ENCODE measurements at places on chromosomes 1 and 21.
A peak's percentile ranks its signal among the peaks of the same experiment; 100 is the strongest.

DNA sequence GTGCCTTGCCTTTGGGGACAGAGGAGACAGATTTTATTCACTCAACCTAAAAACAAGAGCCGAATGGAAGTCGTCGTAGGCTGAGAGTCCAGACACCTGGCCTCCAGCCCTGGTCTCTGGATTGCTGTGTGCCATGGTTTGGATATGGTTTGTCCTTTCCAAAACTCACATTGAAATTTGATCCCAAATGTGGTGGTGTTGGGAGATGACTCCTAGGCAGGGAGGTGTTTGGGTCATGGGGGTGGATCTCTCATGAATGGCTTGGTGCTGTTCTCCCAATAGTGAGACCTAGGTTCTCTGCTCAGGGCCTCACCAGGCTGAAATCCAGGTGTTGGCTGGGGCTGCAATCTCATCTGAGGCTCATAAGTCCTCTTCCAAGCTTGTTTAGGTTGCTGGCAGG, 75.5 kb downstream of the FOXD2 start:
- DNase-seq = no peak

DNA sequence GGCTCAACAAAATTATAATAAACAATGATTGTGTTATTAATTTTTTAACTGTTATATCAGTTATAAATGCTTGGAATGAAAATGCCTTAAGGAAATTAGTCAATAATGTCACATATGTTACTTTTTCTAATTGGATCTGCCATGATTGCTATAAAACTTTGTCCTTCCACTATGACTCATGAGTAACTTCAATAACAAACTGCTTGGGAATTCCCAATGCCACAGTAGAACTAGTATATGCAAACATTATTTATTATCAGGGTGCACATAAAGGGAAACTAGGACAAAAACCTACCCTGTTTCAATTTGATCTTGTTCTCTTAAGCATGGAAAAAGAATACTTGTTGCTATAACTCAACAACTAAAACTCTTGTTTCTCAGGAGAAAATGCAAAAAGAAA, 59.1 kb upstream of the PDC start:
- DNase-seq = no peak

- no peak for DNase-seq
Measured at GRCh38 chr1:231355171-231355570, 17.1 kb downstream of the SPRTN start.

DNA sequence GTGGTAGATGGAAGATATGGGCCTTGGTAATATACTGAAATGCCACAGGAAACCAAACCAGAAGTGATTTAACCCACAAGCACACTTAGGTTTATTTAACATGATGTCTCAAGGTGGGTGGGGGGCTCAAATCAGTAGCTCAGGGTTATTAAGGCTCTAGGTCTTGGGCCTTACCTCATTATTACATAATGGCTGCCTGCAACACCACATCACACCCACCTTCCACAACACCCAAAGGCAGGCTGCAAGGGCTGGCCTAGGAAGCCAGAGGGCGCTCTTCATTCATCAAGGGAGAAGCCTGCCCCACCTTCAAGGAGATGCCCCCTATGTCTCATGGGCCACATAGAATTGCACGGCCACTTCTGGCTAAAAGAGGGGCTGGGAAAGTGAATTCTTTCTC, 6.0 kb downstream of the TFF1 start:
- no peak for DNase-seq

- no peak for DNase-seq
Measured at GRCh38 chr1:99538618-99538956, 107.3 kb upstream of the PALMD start.

GRCh38 chr1:207240325-207241101, 81.0 kb upstream of the CD55 start:
- no peak for DNase-seq

GRCh38 chr1:12397462-12398450, 167.9 kb downstream of the VPS13D start:
- no peak for DNase-seq

- DNase-seq = no peak
Measured at GRCh38 chr1:115991909-115992308, 15.6 kb downstream of the SLC22A15 start.

- DNase-seq = no peak
Measured at GRCh38 chr1:24486331-24487065, 16.1 kb upstream of the RCAN3 start.

- no peak for DNase-seq
Measured at GRCh38 chr1:151860504-151861187, 7.1 kb upstream of the THEM5 start.

GRCh38 chr1:203268901-203269653, 36.2 kb upstream of the BTG2 start:
- DNase-seq = peak; percentile 66

DNA sequence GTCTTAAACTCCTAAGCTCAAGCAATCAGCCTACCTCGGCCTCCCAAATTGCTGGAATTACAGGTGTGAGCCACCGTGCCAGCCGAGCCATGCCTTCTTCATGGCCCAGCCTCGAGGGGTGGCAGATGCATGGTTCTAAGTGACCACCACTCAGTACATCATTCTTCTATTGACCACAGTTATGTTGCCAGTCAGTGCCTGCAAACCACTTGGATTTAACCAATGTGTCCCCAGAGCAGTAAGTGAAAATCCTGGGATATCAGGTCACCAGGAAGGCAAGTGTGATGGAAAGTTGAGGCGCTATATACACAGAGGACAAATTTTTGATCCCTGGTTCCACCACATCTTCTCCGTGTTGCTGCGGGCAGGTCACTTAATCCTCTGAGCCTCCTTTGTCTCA, 37.0 kb upstream of the RD3 start:
- no peak for DNase-seq

GRCh38 chr1:9019896-9020295, 6.3 kb downstream of the SLC2A7 start:
- no peak for DNase-seq

DNA sequence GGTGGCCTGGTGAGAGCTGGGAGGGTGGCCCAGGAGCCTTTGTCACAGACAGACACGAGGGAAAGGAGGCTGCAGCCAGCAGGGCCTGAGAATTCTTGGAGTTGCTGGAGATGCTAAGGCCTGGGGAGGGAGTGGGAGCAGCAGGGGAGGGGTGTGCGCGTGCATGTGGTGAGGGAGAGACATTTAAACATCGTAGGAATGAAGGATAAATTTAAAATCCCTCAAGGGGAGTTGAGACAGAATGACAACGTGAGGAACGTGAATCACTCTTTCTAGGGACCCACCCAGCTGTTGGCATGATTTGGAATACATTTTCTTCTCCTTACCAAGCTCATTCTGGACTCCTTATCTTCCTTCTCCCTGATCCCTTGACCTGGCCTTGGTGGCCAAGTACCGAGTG, 73.3 kb upstream of the CACNA1E start:
- DNase-seq = no peak

DNA sequence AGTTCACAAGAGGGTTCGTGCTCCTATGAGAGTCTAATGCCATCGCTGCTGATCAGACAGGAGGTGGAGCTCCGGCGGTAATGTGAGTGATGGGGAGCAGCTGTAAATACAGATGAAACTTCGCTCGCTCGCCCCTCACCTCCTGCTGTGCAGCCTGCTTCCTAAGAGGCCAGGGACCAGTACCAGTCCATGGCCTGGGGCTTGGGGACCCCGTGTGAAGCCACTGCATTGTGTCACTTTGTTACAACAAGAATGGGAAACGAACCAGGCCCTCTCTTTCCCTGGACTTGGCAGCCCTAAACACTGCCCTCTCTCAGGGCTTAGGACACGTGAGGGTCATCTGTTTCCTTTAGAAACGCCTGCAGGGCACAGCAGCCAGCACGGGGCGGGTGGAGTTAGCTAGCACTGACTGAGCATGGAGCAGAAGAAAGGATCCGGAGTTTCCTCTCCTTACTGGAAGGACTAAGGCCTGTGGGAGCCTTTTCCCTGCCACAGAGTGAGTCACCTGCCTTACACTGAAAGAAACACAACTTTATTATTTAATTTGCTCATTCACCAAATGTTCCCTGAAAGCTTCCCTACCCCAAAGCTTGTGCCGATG, 185.2 kb upstream of the TMEM51 start:
- DNase-seq = no peak

GRCh38 chr1:230768903-230769570, 21.8 kb downstream of the CAPN9 start:
- no peak for DNase-seq

GRCh38 chr1:64933296-64934070, 32.9 kb downstream of the JAK1 start:
- peak; percentile 21 for DNase-seq

- no peak for DNase-seq
Measured at GRCh38 chr1:52355847-52356505, 10.0 kb downstream of the CC2D1B start.

DNA sequence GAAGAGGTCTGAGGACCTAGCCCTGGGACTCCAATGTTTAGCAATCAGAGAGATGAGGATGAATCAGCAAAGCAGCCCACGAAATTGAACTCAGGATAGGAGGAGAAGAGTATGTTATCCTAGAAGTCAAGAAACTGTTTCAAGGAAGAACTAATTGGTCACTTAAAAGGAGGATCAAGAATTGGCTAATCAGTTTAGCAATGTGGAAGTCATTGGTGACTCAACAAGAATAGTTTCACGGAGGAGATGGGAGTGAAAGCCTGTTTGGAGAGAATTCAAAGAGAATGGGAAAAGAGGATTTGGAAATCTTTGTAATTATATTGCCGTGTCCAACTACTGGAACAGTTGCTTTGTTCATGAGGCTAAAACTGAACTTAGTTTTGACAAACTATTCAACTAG, 7.4 kb downstream of the HMCN1 start:
- DNase-seq = no peak

- DNase-seq = no peak
Measured at GRCh38 chr1:66351913-66352312, 182.0 kb upstream of the SGIP1 start.

DNA sequence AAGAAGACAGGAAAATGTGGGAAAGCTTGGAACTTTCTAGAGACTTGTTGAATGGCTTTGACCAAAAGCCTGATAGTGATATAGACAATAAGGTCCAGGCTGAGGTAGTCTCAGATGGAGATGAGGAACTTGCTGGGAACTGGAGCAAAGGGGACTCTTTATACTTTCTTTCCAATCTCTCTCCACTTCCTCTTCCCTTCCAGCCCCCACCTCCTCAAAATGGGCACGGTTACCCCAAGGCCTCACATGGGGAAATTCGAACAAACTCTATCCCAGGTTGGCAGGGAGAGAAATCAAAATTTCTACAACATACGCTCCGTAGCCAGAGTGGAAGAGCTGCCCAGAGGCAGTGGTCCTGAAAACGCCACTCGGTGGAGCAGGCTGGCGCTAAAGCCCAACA, 15.2 kb downstream of the PPT1 start:
- DNase-seq = no peak

DNA sequence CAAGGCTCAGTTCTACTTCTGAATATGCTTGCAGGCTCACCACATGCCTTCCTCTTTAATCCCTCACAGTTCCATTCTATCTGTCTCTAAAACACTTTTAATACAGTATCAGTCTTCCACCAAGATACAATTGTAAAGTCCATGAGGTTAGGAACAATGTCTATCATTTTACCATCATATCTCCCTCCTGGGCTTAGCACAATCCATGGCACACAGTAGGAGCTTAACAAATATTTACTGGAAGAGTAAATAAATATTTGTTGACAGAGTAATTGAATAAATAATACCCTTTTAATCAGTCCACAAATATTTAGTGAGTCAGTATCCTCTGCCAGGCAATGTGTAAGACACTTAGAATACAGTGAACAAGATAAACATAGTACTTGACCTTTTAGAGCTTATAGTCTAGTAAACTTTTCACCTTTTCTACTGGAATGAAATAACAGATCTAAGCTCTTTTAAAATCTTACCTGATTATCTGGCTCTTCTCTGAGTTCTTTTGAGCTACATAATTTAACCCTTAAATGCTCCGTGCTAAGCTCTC, 12.7 kb upstream of the GADD45A start:
- no peak for DNase-seq
